ENCODE measurements at places on chromosomes 5 and 9. TPM values are rescaled to one million over a fixed set of nuclear protein-coding genes. Genes with fewer than 3 reads are reported as not detected.

DNA sequence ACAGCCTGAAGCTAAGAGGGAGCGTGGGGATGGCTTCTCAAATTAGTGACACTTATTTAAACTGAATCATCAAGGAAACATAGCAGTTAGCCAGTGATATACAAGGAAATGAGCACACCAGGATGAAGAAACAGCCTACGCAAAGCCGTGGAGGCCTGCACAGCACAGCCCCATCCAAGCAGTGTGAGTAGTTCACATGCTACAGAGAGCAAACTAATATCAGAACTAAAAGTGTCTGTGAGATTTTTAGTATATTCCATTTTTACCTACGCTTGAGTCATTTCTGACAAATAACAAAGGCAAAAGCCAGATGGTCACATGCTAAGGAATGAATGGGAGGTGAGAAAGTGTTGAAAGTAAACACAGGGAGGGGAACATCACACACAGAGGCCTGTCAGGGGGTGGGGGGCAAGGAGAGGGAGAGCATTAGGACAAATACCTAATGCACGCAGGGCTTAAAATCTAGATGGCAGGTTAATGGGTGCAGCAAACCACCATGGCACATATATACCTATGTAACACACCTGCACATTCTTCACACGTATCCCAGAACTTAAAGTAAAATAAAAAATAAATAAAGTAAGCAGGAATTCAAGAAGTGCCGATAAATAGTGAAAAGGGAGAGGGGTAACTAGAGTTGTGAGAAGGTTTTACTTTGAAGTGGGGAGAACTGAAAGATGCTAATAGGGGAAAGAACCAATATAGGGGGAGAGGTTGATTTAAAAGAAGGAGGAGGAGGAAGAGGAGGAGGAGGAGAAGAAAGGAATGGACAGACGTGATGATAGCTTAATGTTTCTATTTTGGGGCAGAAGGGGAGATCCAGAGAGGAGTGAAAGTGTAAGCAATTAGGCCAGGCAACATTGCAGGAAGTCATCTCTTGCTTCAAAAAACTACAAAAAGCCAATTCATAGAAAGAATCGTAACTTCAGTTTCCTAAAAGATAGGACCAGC, 100.9 kb upstream of the PTGER4 start:
- no peak for DNase-seq

- no peak for DNase-seq
These were observed 100.2 kb downstream of the MPDZ start for GRCh38 chr9:13179257-13179656.

STPG3 gene
- total RNA-seq = not detected

PCDHGB2 gene
- total RNA-seq = 11.4 TPM

GRCh38 chr5:160129841-160130240, 10.6 kb upstream of the PWWP2A start:
- DNase-seq = no peak

- DNase-seq = no peak
These were observed 14.8 kb upstream of the FSTL4 start for GRCh38 chr5:133627180-133627579.

DNA sequence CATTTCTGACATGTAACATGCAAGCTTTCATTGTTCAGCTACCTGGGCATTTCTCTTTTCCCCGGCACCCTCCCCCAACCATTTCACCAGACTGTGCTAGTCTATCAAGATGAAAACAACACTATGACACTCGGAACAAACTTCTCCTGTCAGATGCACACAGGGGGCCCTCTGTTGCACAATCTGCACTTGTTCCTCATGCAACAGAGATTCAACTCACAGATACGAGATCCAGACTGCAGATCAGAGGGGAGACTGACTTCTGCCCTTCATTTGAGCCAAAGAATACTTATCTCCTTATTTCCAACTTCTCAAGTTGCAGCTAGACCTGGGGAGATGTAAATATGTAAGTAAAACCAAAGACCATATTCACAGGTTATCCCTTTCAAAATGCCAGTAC, 15.7 kb upstream of the FST start:
- DNase-seq = no peak

DNA sequence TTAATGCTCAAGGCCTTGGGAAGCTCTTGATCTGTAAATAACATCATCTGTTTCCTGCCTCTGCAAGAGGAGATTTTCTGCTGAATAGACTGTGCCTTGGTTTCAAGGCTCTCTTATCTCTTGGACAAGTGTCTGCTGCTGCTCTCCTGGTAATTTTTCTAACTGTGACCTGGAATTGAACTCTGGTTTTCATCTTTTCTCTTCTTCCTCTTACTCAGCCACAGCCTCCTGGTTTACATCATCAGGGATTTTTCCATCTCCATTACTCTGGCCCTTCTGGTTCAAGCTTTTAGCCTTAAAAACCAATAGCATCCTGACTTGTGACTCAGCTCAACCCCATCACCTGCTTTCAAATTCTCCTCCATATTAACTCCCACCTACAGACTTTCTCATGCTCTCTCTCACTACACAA, 49.6 kb upstream of the ITGA1 start:
- no peak for DNase-seq

- DNase-seq = no peak
These were observed 59.5 kb downstream of the OLFM1 start for GRCh38 chr9:135146766-135147473.

NUTM2G gene
- total RNA-seq = not detected

PFDN1 gene
- 101 TPM for total RNA-seq

FOXB2 gene
- total RNA-seq = not detected

GRCh38 chr5:167008705-167009104, 1282.7 kb upstream of the WWC1 start:
- no peak for DNase-seq

GRCh38 chr9:116368680-116369079, 215.1 kb downstream of the PAPPA start:
- DNase-seq = no peak

DNA sequence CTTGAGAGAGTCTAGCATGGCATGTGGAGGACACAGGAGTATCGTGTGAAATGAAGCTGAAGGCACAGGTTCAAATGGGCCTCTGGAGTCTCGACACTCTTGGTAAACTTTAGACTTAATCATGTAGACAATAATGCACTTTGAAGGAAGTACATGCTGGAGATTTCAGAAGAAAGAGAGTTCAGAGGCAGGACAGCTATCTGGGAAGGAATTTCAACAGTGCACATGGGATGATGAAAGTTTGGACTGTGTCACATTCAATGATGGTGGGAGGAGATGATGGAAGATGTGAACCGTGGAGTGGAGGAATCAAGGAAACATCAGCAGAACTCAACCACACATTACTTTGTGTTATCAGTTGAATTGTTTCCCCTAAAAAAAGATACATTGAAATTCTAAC, 88.6 kb upstream of the PAPPA start:
- no peak for DNase-seq

GRM6 gene
- total RNA-seq = not detected

- no peak for DNase-seq
These were observed 5.3 kb upstream of the NR4A3 start for GRCh38 chr9:99816392-99816791.

PTPRD gene
- 5.1 TPM for total RNA-seq

LCN9 gene
- not detected for total RNA-seq

- DNase-seq = no peak
These were observed 65.9 kb upstream of the C5orf46 start for GRCh38 chr5:147972076-147972840.

- no peak for DNase-seq
These were observed 389.4 kb downstream of the RAB3C start for GRCh38 chr5:58972301-58972700.

- DNase-seq = no peak
These were observed 4.6 kb upstream of the GLE1 start for GRCh38 chr9:128499920-128500319.

GRCh38 chr9:133523106-133523505, 1.7 kb downstream of the MYMK start:
- no peak for DNase-seq

DNA sequence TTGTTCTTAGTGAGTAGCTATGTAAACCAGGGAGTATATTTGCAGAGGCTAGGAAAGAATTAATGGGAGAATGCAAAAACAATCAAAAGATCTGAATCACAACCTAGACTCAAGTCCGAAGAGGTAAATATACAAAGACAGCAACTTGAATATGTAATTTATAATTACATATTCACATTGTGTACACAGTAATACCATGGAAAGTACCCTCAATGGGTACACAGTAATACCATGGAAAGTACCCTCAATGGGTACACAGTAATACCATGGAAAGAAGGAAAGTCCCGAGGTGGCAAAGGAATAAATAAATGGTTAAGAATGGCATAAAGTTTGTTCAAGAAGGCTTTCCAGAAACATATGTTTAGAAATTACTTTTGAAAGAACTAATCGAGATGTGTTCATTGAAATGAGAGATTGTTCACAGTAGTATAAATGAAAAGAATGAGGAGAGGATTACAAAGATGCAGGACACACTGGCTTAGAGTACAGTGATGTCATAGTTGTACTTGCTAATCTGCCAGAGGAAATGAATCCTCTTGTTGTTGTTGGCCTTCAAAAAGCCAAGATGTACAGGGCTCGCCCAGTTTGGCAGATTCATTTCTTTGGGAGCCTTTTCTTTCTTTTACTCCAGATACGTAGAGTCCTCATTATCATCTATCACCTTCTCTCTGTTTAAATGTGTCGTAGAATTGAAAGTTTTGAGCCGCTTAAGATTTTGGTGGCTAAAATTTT, 116.0 kb downstream of the UNC13B start:
- no peak for DNase-seq

NMRK1 gene
- total RNA-seq = 11.1 TPM
